ENCODE measurements at places on chromosomes 2 and 18. TPM values are rescaled to one million over a fixed set of nuclear protein-coding genes. Genes with fewer than 3 reads are reported as not detected.
A peak's percentile ranks its signal among the peaks of the same experiment; 100 is the strongest.

DNA sequence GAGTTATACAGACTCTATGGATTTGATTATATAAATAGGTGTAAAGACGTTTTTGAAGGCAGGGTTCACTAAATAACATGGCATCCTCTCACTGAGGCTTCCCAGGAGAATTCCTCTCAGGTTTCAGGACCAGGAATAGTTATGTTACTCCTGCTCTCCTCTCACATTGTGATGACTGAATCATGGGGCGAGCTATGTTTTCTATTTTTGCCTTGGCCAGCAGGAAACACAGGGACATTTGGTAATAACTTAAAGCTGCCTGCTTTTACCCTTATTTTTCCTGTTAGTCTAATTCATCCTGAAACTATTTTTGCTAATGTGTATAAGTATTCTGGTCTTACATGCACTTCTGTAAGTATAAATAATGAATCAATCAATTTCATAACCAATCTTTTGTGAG is 115.3 kb upstream of the ITGB6 start:
- no peak overlapping the region for H3K27ac ChIP-seq
- H3K4me1 ChIP-seq: peaks cover 74% of the 10 kb centered on the region
- H3K36me3 ChIP-seq: peaks cover 15% of the 10 kb centered on the region
- H3K27me3 ChIP-seq: no peaks in the 10 kb centered on the region
- H3K4me3 ChIP-seq: no peak overlapping the region

The IL1A gene
- total RNA-seq: not detected

The IL37 gene
- total RNA-seq: not detected

The CCT4 gene
- total RNA-seq: 81.0 TPM

DNA sequence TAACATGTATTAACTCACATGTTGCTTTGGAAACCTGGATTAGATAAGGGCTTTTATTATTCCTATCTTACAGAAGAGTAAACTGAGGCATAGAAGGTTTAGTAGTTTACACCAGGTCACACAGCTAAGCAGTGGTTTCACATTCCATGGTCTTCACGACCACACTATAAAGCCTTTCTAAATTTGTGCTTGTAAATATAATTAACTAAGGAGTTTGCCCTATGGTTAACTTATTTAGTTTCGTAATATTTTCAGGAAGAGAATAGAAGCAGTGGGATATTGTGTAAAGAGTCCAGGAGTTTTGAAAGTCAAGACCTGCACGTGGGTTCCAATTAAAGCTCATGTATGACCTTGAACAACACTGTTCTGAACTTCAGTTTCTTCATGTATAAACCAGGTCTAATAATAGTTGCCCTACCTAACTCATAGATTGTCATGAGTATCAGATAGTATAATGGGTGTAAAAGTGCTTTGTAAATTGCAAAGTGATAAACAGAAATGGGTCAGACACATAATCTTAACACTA is 19.5 kb upstream of the SOS1 start:
- H3K27ac ChIP-seq: no peak overlapping the region
- no peak for DNase-seq
- no peak overlapping the region for H3K4me3 ChIP-seq
- H3K36me3 ChIP-seq: no peaks in the 10 kb centered on the region
- no peaks in the 10 kb centered on the region for H3K27me3 ChIP-seq
- peaks cover 11% of the 10 kb centered on the region for H3K4me1 ChIP-seq

The KCNJ3 gene
- total RNA-seq: 5.6 TPM

The NT5C1B gene
- total RNA-seq: not detected

GRCh38 chr18:10023853-10024570 is 110.2 kb downstream of the VAPA start:
- H3K4me1 ChIP-seq: no peaks in the 10 kb centered on the region
- no peaks in the 10 kb centered on the region for H3K36me3 ChIP-seq
- H3K4me3 ChIP-seq: no peak overlapping the region
- no peak for DNase-seq

The TWIST2 gene
- total RNA-seq: 46.9 TPM

The PLGLB1 gene
- total RNA-seq: 0.66 TPM

The HOXD1 gene
- not detected for total RNA-seq

GRCh38 chr2:28250006-28250405 is 142.7 kb upstream of the FOSL2 start:
- H3K27me3 ChIP-seq: no peaks in the 10 kb centered on the region
- no peak overlapping the region for H3K27ac ChIP-seq
- no peak for DNase-seq
- H3K4me1 ChIP-seq: peaks cover 13% of the 10 kb centered on the region
- H3K36me3 ChIP-seq: no peaks in the 10 kb centered on the region
- H3K4me3 ChIP-seq: no peak overlapping the region

DNA sequence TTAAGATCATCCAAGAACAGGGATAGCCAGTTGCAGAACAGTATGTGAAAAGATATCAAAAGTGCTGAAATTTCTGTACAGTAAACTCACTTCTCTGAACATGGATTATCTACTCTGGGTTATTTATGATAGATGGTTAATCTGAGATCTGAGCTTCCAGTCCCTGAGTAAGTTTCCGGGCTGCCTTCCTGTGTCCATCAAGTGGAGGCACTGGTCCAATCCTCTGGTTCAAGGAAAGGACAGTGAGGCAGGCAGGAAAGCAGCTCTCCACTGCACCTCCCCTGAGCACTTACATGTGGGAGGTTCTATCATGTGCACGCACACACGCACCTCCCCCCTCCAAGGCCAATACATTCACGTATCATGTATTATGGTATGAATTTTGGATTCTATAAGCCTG is 32.5 kb downstream of the GPR45 start:
- H3K27ac ChIP-seq: no peak overlapping the region
- H3K27me3 ChIP-seq: no peaks in the 10 kb centered on the region
- H3K4me1 ChIP-seq: no peaks in the 10 kb centered on the region
- peaks cover 73% of the 10 kb centered on the region for H3K36me3 ChIP-seq

DNA sequence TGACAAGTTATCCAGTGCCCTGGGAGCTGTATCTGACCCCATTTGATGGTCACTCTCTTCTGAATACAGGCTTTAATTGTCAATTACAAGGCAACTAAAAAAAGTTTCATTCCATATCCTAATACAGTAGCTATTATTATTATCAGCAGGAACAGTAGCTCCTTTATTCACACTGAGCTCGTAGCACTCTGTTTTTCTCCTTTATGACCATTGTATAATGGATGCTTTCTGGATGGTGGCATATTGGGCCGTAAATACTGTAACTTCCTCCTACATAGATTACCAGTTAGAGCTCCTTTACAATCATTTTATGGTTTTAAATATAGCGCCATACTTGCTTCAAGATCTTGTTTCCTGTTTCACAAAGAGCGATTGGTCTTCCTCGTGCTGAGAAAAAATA is 1040.3 kb downstream of the TSN start:
- no peak overlapping the region for H3K4me3 ChIP-seq
- DNase-seq: no peak
- H3K27me3 ChIP-seq: no peaks in the 10 kb centered on the region
- no peaks in the 10 kb centered on the region for H3K36me3 ChIP-seq
- H3K27ac ChIP-seq: no peak overlapping the region

GRCh38 chr2:134348239-134348638 is 94.4 kb downstream of the MGAT5 start:
- DNase-seq: no peak
- no peaks in the 10 kb centered on the region for H3K27me3 ChIP-seq
- no peak overlapping the region for H3K27ac ChIP-seq
- H3K4me3 ChIP-seq: no peak overlapping the region
- no peaks in the 10 kb centered on the region for H3K4me1 ChIP-seq

The FBXO15 gene
- not detected for total RNA-seq

The DAW1 gene
- 0.33 TPM for total RNA-seq

DNA sequence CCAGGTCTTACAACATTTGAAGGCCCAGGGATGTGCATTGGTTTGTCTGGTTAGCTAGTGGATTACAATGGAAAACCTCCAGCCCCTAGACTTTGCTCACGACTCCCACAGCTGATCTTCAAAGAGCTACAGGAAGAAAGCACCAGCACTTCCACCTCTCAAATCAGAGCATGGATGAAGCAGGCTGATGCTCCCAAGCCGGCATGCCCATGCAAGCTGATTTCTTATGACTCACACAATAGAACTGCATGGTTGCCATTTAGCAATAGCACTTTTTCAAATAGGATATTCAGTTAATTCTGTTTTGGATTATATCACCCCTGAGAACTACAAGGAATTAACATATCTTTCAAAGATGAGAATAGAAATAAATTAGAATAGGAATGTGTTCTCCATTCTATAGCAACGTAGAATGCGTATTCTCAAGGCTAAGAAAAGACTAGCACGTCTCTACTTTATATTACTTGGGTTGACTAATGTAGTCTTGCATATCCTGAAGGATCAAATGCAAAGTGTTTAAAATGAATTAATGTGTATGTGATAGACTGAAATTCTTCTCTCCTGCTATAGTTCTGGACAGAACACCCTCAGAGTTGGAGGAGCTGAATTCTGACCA is 292.4 kb downstream of the TRIB2 start:
- no peak for DNase-seq
- no peaks in the 10 kb centered on the region for H3K36me3 ChIP-seq
- H3K4me1 ChIP-seq: peaks cover 11% of the 10 kb centered on the region

GRCh38 chr2:35099342-35099741 is 1256.2 kb upstream of the CRIM1 start:
- H3K4me1 ChIP-seq: no peaks in the 10 kb centered on the region
- no peak overlapping the region for H3K27ac ChIP-seq

GRCh38 chr2:208062961-208063360 is 37.6 kb upstream of the PLEKHM3 start:
- no peaks in the 10 kb centered on the region for H3K36me3 ChIP-seq
- H3K4me1 ChIP-seq: no peaks in the 10 kb centered on the region
- no peak overlapping the region for H3K27ac ChIP-seq
- no peak for DNase-seq
- no peak overlapping the region for H3K4me3 ChIP-seq
- H3K27me3 ChIP-seq: no peaks in the 10 kb centered on the region

The NETO1 gene
- total RNA-seq: 0.34 TPM

GRCh38 chr2:65361623-65362022 is 70.8 kb downstream of the SPRED2 start:
- peak; percentile 84 for DNase-seq
- H3K36me3 ChIP-seq: no peaks in the 10 kb centered on the region
- no peak overlapping the region for H3K27ac ChIP-seq
- no peak overlapping the region for H3K4me3 ChIP-seq

The ROCK1 gene
- 110 TPM for total RNA-seq

The UGT1A5 gene
- total RNA-seq: not detected

GRCh38 chr2:25374411-25374810 is 32.7 kb upstream of the DNMT3A start:
- DNase-seq: no peak
- H3K27me3 ChIP-seq: no peaks in the 10 kb centered on the region
- no peaks in the 10 kb centered on the region for H3K36me3 ChIP-seq
- H3K4me1 ChIP-seq: peaks cover 23% of the 10 kb centered on the region

DNA sequence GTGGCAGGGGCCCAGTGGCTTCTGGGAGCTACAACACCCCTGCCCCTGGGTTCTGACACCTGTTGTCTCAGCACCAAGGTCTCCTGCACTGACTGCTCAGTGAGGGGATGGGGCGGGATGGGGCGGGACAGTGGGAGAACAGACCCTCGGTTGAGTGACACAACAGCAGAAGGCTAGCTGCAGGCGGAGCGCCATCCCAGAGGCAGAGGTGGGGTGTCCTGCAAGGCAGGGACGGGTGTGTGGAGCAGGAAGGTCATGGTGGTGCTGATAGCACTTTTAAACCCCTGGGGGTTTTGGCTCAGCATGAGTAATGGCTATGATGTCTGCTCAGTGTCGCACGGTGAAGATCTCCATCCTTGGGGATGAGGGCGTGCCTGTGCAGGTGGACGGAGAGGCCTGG is 105.1 kb downstream of the DGKD start:
- DNase-seq: no peak
- no peak overlapping the region for H3K4me3 ChIP-seq
- no peak overlapping the region for H3K27ac ChIP-seq
- H3K36me3 ChIP-seq: peaks cover 99% of the 10 kb centered on the region
- no peaks in the 10 kb centered on the region for H3K27me3 ChIP-seq

The EPHA4 gene
- total RNA-seq: 25.9 TPM

DNA sequence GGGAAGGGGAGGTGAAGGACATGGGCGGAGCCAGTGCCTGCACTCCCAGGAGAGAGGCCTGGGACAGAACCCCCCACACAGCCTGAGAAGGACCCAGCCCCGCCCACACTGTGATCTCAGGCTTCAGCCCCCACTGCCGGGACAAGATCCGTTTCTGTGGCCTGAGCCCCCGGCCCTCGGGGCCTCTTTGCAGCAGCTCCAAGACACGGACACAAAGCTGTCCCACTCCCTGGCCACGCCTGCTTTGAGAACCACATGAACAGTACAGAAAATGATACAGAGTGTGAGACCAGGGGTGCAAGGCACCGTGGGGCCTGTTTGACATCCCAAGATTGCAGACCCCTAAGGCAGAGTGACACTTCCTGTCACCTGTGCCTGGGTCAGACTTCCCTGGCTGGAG is 74.5 kb downstream of the TWIST2 start:
- H3K4me3 ChIP-seq: no peak overlapping the region
- H3K4me1 ChIP-seq: no peaks in the 10 kb centered on the region
- no peaks in the 10 kb centered on the region for H3K27me3 ChIP-seq
- H3K36me3 ChIP-seq: no peaks in the 10 kb centered on the region

The ASPRV1 gene
- 1.5 TPM for total RNA-seq

DNA sequence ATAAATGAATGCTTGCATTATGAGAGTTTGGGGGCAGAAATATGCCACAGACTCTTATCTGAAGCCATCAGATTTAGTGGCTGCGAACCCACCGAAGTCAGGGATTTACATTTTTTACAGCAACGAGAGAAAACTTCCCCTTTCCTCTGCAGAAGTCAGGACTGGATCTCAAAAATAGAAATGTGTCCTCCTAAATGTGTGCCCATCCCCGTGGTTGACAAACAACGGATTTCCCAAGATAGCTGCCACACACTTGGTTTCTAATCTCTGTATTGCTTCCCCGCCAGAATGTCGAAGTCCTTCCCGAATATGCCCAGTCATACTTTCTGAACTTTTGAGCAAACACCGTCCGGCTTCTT is 879 bp upstream of the ADAM23 start:
- no peaks in the 10 kb centered on the region for H3K36me3 ChIP-seq
- H3K27ac ChIP-seq: no peak overlapping the region
- H3K4me1 ChIP-seq: peaks cover 19% of the 10 kb centered on the region
- no peak for DNase-seq
- peak overlapping the region; percentile 60 for H3K4me3 ChIP-seq

- no peak for DNase-seq
- H3K4me1 ChIP-seq: peaks cover 52% of the 10 kb centered on the region
- no peaks in the 10 kb centered on the region for H3K36me3 ChIP-seq
- no peak overlapping the region for H3K4me3 ChIP-seq
These were observed 49.1 kb upstream of the CTAGE1 start for GRCh38 chr18:22466608-22467395.

The NAB1 gene
- 88.5 TPM for total RNA-seq

Data from esophagus muscularis mucosa (tissue), 4 donors.